Heart right ventricle (tissue), 16 donors: ENCODE measurements at places on chromosomes 16 and 17. TPM values are rescaled to one million over a fixed set of nuclear protein-coding genes. Genes with fewer than 3 reads are reported as not detected.

ATP1B2 gene
- total RNA-seq, result 1.4 TPM

GRCh38 chr16:24670623-24671454 is 58.6 kb upstream of the TNRC6A start:
- peak; percentile 64 for DNase-seq

PKMYT1 gene
- 0.75 TPM for total RNA-seq

GRCh38 chr16:57091975-57092785 is at the start of gene CPNE2:
TSS of gene CPNE2 (plus strand) at chr16:57092583. CDS start at chr16:57110743, 18,160 bp downstream.
- DNase-seq, result peak; percentile 78

DNA sequence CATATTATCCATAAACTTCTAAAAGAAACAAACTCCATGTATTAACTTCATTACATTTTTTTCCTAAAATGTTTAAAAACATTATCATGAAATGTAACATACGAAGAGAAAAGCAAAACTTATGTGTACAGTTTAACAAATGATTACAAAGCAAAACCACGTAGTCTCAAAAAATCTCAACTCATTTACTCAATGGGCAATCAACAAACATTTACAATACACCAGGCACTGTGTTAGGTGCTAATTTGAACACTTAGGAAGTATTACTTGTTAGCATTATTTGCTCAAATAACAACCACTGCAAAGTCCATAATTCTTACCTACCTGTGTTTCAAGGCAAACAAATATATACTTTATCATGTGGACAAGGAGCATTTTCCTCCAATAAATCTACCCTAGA is 164.9 kb downstream of the STX8 start:
- no peak for DNase-seq

EVPLL gene
- not detected for total RNA-seq

DNA sequence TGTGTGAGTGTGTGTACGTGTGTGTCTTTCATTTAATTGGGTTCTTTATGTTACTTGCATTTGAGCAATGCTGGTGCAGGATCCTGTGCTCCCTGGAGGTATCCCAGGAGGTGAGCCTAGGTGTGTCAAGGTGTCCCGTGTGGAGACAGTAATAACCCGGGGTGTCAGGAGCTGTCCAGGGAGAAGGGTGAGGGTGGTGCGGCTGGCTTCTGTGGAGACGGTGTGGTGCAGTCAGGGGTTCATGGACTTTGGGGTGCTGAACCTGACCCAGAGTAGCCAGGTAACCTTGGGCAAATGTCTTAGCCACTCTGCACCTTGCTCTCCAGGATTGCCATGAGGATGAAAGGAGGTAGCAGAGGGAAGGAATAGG is 7.4 kb upstream of the ELAC2 start:
- no peak for DNase-seq

GP1BA gene
- total RNA-seq, result not detected

DNA sequence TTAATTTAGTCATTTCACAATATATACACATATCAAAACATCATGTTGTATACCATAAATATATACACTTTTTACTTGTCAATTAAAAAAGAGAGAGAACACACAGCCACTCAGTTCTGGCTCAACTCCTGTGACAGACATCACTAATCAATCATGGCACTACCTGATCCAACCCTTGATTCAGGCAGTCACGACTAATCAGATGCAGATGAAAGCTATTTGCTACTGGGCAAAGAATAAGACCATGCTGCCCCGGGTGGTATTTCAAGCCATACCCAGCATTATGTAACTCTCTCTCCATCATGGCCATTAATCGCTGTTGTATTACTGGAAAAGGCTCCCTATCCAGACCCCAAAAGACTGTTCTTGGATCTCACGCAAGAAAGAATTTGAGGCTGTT is 345.7 kb downstream of the HAPSTR1 start:
- DNase-seq, result no peak

DNA sequence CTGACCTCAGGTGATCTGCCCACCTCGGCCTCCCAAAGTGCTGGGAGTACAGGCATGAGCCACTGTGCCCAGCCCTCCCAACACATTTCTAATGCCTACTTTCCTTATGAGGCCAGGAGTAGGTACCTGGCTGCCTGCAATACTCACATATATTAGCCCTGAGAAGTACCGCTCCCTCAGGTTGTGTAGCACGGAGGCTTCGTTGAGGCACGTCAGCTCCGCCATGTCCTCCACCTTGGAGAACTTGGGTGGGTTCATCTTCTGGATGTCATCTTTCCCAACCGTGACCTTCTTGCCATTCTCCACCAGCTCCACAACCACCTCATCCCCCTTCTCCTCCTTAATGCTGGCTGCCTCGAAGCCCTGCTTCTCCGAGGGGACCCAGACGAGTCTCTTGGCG is 19.1 kb downstream of the MYH11 start:
- DNase-seq, result no peak

OR3A3 gene
- not detected for total RNA-seq

DNA sequence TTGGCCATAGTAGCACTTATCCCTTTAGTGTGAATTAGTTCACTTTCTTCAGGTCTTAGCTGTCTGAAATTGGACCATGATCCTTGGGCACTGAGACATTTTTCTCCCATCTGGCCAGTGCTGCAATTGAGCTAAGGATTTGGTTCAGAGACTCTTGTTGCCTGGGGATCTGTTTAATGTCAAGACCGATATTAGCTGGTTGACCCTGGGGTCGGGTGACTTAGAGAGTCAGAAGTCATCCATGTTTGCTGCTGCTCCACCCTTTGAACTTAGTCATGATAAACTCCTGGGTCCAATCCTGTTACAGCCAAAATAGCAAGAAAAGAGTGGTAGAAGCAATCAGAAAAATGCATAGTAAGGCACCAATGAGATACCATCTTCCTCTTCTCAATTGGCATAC is 45.8 kb upstream of the TOX3 start:
- no peak for DNase-seq

DNA sequence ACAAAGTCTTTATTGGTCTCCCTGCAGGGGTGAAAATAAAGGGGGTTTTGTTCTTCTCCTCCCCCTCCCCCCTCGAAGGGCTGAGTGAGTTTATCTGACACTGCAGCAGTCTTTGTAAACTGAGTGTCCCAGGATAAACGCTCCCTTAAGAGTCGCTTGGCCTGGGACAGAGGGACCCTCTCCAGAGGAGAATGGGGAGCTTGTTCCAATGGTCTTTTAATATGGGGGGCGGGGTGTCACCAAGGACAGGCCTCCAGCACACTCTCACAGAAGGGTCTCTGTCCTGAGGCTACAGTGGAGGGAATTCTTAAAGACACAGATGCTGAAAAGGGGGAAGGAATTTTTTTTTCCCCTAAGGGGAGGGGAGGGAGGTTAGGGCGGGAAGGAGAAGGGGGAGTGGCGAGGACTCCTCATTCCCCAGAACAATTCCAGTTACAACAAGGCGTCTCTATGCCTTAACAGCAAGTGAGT is 455.5 kb downstream of the SOX9 start:
- DNase-seq, result no peak

DNA sequence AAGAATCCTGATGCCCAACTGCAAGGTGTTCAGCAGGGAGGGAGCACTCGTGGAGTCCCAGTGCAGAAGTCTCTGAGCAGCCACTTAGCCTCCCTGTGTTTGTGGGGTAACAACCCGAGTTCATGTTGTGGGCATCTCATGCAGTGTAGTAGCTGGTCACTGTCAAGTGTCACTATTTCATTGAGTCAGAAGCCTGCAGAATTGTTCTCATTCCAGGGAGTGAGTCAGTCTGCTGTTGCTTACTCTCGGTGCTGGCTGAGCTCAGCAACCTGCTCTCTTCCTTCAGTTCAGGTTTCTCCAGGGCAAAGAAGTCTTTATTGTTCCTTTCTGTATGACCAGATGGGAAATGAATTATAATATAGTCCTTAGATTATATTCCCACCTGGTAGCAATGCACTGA is 24.1 kb downstream of the HMOX2 start:
- no peak for DNase-seq

- no peak for DNase-seq
Observed at GRCh38 chr16:69116256-69116875, 10.9 kb downstream of the HAS3 start.

KRTAP9-4 gene
- not detected for total RNA-seq

SCARF1 gene
- total RNA-seq, result 13.4 TPM

DNA sequence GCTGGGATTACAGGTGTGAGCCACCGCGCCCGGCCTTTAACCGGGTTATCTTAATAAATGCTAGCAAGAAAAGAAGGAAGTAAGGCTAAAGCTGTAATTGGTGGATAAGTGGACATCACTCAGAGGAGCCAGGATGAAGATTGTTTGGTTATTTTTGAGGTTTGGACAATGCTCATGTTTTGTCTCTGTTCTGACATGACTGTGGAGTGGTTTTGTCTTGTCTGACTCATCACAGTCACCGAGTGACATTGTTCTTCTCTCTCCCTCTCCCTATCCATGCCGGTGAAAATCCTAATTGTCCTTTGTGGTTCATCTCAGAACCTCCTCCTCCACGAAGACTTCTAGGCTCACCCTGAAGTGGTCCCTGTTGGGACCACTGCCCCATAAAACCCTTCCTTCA is 23.5 kb upstream of the GRIN2A start:
- no peak for DNase-seq

GRCh38 chr16:54291656-54292487 is 5.3 kb upstream of the IRX3 start:
- no peak for DNase-seq

TNFSF13 gene
- total RNA-seq, result 11.6 TPM

DNA sequence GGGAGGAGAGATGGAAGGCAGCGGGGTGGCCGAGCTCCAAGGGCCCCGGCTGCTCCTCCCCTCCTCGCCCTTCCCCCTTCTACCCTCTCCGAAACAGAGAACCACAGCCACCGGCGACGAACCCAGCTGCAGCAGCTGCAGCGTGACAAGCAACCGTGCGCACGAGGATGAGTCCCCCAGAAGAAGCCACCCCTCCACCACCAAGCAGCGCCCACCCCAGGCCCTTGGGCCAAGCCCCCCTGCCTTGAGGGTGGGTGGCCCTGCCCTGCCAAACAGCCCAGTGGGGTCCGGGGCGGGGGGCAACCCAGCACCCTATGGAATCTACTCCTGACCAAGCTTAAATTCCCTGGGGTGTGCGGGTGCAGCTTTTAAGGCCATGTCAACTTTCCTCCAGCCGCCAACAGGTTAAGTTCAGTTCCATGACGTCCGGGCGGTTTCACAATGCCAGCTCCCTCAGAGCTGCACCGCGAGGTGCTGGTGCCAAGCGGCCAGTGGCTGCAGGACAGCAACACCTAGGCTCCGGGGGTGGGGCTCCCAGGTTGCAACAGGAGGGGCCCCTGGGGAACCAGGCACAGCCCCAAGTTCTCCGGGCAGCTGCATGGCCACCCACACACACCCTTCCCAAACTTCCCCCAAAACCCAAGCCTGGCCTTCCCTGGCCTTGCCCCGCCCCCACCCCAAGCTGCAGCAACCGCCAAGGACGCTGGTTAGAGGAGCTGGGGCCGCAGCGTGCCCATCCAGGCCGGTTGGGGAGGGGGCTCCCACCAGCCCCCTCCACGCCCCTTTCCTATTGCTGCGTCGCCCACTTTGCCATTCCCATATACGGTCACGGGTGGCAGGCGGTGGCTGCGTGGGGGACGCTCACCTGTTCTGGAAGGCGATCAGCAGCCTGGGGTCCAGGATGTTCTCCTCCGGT is 2.0 kb downstream of the CBX4 start:
- DNase-seq, result peak; percentile 77

OR1A1 gene
- not detected for total RNA-seq

CDH15 gene
- not detected for total RNA-seq

DNA sequence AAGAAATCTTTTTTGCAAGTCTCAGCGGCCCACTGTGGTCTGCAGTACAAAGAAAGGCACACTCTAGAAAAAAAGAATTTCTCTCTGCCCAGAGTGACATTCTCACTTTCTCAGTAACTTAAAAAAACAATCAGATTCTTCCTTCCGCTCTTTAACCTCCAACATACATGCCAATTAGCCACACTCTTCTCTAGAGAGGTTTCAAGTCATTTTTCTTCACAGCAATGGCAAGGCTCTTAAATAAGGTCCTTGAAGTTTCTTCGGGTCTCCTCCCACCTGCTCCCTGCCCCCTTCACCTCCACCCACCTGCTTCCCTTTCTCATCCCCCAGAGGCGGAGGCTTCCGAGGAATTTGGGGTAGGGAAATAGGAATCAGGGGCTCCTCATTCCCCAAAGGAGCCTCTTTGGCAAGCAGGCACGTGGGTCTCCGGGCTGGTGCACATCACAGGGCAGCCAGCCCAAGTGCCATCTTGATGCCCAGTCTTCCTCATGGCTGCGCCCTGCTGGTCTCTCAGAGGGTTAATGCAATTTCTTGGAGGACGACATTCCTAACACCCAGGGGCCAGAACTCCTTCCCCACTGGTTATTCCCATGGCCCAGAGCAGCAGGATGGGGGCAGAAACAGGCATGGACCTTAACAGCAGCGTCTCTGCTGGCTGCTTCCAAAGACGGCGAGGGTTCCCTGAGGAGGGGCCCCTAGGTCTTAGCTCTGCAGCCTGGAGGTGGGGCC is 855 bp upstream of the MEOX1 start:
- no peak for DNase-seq

DNA sequence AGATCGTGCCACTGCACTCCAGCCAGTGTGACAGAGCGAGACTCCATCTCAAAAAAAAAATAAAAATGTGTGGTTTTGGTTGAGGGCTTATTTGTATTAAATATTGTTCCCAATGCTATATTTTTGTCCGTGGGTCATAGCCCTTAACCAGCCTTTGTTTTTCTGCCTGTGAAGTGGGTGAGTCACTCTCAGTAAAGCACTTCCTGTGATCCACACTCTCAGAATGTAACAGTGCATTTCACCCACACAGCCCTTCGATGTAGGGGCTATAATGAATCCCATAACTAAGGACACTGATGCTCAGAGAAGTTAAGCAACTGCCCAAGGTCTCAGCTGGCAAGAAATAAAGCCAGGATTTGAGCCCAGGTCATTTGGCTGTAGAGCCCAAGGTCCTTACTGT is 34.7 kb upstream of the POLR3E start:
- DNase-seq, result no peak

DNA sequence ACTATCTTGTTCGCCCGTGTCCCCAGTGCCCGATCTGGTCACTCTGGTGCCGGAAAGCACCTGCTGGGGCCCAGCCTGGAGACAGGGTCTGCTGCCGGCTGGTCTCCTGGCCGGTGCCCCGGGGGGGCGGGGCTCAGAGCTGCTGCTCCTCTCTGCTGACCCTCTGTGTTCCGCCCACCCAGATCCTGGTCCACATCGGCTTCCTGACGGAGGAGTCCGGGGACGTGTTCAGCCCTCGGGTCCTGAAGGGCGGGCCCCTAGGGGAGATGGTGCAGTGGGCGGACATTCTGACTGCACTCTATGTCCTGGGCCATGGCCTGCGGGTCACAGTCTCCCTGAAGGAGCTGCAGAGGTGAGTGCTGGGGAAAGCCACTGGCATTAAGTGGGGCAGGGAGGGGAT is 37.6 kb downstream of the MGAT5B start:
- no peak for DNase-seq

- no peak for DNase-seq
Observed at GRCh38 chr17:37391146-37391545, 15.4 kb downstream of the C17orf78 start.

- DNase-seq, result no peak
Observed at GRCh38 chr17:78751447-78752161, 30.5 kb downstream of the CYTH1 start.

DNA sequence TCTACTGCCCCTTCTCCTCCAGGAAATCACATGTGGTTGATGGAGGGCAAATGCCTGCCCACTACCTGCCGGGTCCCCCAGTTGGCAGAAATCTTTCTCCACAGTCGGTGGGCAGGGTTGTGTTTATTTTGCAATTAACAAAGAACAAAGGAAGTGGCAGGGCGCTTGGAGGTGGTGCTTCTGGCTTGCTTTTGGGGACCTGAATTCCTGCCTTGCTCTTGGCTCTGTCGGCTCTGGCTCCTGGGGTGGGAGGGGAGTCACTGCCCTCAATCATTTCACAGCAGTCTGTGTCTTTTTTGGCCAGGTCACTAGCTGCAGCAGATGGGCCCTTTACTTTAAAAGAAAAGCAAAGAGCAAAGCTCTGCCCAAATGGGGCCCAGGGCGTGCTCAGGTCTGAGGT is 69.2 kb downstream of the C16orf78 start:
- no peak for DNase-seq

GRCh38 chr17:9971991-9972390 is 66.9 kb upstream of the RCVRN start:
- peak; percentile 77 for DNase-seq
